SK-MEL-5 (cell line): ENCODE measurements at places on chromosomes 4 and X. TPM values are rescaled to one million over a fixed set of nuclear protein-coding genes. Genes with fewer than 3 reads are reported as not detected.

- no peak for DNase-seq
Observed at GRCh38 chrX:69741721-69742120, 125.8 kb downstream of the EDA start.

DNA sequence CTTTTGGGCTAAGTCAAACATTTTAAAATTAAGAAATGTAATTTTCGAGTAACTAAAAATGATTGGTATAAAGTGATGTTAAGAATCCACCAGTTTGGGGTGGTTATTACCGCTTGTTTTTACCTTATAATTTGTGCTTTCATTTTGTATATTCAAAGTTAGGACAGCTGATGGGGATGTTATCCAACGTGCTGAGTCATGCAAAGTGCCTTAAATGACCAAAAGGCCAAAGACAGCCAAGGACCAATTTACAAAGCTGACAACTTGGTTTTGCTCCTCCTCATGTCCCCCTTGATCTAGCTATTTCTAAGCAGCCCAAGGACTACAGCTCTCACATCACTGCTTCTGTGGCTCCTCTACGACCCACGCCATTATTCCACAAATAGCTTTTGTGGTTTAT lies 181.4 kb upstream of the PCDH7 start:
- DNase-seq = no peak

- DNase-seq = no peak
Observed at GRCh38 chrX:53729751-53730150, 43.2 kb upstream of the HUWE1 start.

Gene EXOC1L
- total RNA-seq = not detected in 2 replicates

Gene CFAP99
- total RNA-seq = not detected in 2 replicates
